ENCODE measurements at places on chromosomes 7 and 10.

- DNase-seq, result no peak
Measured at GRCh38 chr7:81469153-81469868, 300.5 kb downstream of the HGF start.

- no peak for DNase-seq
Measured at GRCh38 chr10:75982611-75983369, 551.4 kb downstream of the LRMDA start.

GRCh38 chr7:77360104-77360503 lies 56.0 kb downstream of the GSAP start:
- DNase-seq, result no peak

GRCh38 chr7:123208793-123209192 lies 9.0 kb upstream of the SLC13A1 start:
- no peak for DNase-seq

GRCh38 chr7:7490003-7490402 lies 45.7 kb downstream of the COL28A1 start:
- DNase-seq, result no peak

- no peak for DNase-seq
Measured at GRCh38 chr10:117631276-117632145, 89.0 kb downstream of the EMX2 start.

DNA sequence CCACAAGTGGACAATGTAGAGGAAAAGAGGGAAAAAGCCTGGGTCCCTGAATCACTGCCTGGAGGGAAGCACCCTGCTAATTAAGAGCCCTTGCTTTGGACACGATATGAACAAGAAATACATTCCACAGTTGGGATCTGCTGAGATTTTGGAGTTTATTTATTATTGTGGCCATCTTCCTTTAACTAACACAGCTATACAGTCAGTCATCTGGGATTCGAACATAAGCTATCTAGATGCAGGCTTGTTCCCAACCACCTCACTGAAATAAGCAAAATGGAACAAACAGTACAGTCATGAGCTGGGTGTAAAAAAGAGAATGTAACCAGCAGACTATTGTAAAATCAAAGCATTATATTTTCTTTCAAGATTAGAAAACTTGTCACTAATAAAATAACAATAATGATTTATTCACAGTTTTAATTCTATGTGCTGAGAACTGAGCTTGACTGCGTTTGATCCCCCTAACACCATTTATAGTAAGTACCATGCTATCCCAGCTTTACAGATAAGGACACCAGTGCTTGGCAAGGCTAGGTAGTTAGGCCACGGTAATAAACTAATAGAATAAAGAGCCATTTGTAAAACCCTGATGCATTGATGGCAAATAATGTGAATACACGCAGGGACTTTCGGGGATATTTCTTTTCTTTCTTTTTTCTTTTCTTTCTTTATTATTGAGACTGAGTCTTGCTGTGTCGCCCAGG lies 223.8 kb upstream of the KLF6 start:
- no peak for DNase-seq

GRCh38 chr10:13100349-13101294 lies 659 bp downstream of the OPTN start:
- peak; percentile 37 for DNase-seq

DNA sequence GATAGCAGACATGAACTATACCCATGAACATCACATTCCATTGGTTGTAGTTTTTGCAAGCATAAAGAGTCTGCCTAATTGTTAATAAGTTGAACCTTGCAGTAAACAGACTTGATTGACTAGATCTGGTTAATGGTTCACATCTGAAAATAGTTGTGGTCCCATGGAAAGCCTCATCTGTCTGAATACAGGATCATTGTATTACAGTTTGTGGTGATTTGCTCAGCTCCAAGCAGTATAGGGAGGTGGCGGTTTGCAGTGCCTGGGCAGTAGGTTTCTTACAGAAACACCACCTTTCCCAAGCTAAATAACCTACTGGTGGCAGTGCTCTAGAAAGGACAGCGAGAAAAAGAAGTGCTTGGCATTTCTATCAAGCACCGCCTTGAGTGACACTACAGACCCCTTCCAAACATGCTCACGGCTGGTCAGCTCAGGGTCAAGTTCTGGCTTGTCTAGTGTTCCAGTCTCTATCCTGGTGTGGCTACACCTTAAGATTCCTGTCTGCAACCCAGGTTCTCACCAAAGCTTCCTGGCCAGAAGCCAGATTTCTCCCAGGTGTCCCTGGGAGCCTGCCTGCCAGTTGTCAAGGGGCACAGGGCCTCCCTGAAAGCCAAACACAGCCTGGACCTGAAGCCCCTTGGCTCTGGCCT lies 119.9 kb downstream of the FANK1 start:
- no peak for DNase-seq

DNA sequence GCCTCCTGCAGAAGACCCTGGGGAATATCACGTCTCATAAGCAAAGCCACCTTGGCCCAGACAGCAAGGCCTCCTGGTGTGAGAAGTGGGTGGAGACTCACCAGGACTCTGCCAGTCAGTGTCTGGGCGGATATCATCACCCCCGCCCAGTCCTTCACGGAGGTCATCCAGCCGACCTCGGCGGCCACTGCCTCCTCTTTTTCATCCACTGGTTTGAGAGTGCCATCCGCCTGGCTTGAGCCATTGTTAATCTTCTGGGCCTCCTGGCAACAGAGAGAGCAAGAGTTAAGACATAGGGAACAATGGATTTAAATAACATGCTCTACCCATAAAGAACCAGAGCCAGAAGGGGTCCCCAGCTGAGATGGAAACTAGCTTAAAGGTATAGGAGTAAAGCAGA lies 233.8 kb downstream of the KCNMA1 start:
- DNase-seq, result no peak

GRCh38 chr7:17448479-17449423 lies 150.3 kb downstream of the AHR start:
- DNase-seq, result no peak

DNA sequence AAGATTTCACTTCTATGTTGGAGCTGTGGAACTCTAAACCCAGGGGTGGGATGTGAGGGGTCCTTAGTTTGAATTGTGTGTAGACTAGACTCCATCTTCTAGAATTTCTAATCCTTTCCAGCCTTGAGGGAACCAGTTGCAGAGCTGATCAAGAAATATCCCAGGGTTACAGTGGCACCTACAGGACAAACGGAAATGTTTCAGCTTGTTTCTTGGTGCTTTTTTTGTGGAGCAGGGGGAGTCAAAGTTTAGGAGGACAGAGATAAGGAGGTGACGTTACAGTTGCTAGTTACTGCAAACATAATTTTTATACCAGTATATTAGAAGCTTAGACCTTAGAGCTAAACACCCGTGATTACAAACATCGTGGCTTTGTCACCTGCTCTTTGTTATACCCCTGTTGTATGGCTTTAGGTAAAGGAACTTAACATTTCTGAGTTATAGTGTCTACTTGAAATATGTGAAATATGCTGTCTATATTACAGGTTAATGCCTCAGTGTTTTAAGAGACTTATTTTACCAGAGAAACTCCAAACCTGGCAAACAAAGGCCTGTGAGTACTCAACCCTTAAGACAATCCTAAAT lies 84.5 kb upstream of the DYNC1I1 start:
- DNase-seq, result no peak

- no peak for DNase-seq
Measured at GRCh38 chr7:118169146-118169545, 14.8 kb upstream of the LSM8 start.

GRCh38 chr7:91114232-91114631 lies 150.0 kb upstream of the FZD1 start:
- no peak for DNase-seq

- DNase-seq, result no peak
Measured at GRCh38 chr10:25815236-25815635, 118.8 kb upstream of the MYO3A start.

All from GM13977 (cell line).